ENCODE measurements at places on chromosomes 1 and 21.

GRCh38 chr1:35866991-35867390 lies 16.0 kb upstream of the AGO1 start:
- no peak for DNase-seq

- DNase-seq, result no peak
These were observed 168.3 kb upstream of the SGIP1 start for GRCh38 chr1:66365635-66366034.

GRCh38 chr1:45926330-45926729 lies 122.9 kb downstream of the MAST2 start:
- DNase-seq, result no peak

GRCh38 chr1:222529916-222530315 lies 18.0 kb downstream of the HHIPL2 start:
- DNase-seq, result no peak

GRCh38 chr1:44244986-44245385 lies 31.7 kb downstream of the DMAP1 start:
- no peak for DNase-seq

- DNase-seq, result no peak
These were observed 29.5 kb downstream of the DMAP1 start for GRCh38 chr1:44242746-44243145.

GRCh38 chr1:37438037-37438868 lies 36.1 kb upstream of the ZC3H12A start:
- no peak for DNase-seq

DNA sequence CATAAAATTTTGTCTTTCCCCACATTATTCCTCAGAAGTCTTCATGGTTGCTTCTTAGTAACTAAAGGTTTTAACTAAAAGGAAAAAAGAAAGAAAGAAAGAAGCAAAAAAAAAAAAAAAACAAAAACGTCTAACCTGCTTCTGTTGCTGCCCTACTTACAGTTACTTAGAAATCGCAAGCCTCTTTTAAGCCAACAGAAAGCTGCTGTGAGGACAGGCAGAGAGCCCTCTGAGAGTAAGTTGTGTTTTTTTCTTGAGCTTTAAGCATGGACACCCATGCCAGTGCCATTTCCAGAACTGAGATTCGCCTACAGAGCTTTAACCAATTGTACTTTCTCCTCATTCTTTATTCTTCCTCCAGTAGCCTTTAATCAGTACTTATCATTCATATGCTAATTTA lies 25.6 kb upstream of the RGS1 start:
- no peak for DNase-seq

DNA sequence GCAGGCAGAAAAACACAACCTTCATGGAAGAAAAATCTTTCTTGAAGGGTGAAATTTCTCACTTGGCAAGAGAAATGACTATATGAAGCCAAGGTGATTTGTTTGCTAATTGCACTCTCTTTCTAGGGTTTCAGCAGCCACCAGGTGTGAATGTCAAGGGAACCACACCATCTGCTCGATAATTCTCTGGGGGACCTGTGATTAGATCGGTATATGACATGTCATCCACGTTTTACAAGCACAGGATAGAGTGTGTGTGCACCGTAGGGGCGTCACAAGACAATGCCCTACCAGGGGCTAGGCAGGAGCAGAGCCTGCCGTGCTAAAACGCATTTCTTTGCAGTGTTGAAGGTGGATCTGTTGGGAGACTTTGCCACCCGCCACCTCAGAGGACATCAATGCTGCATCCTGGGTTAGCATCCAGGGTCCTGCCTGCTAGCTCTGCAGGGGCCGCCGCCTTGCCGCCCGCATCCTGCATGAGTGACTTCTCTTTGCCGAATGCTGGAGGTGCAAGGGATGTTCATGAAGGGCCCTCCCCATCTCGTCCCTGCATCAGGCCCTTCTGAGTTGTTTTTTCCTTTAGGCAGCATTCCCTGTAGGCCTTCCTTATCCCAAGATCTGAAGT lies 37.8 kb upstream of the CCSAP start:
- DNase-seq, result no peak

- DNase-seq, result no peak
These were observed 42.0 kb downstream of the DENND1B start for GRCh38 chr1:197733324-197733723.

DNA sequence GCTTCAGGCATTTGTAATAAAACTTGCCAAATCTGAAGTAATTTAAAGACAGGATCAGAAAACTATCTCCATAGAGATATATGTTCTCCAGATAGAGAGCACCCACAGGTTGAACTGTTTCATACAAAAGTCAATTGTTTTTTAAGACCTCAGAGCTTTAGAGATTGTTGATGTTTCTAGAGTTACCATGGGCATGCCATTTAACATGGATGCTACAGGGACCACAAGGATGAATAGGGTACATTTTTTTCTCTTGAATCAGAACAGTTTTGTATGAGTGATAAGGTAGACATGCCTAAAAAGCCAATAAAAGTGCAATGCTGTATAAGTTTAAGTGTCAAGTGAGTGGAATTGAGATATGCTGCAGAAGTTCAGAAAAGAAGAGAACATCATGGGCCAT lies 511.0 kb upstream of the CAMK1G start:
- DNase-seq, result no peak

Measured in non-pigmented ciliary epithelial cell (primary cell).